ENCODE measurements at places on chromosomes 4 and X.

- peak; percentile 6 for DNase-seq
Measured at GRCh38 chrX:111671668-111672067, 9.3 kb upstream of the ALG13 start.

- no peak for DNase-seq
Measured at GRCh38 chrX:30308263-30309138, 689 bp downstream of the NR0B1 start.

DNA sequence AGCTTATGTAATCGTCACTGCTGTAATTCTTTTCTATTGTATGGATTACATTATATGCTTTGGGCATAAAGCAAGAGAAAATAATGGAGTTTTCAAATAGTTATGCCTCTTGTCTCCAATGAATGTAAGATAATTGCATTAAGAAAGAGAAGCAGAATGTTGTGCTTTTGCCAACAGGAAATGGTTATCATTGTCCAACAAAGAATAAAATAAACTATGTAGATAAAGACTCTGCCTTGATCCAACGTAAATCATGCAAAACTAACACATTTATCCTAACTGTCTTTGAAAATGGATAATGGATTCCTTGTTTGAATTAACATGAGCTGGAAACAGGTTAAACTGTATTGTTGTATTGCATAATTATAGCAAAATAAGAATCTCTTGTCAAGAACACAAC, 1709.0 kb downstream of the PCDH7 start:
- peak; percentile 6 for DNase-seq

- no peak for DNase-seq
Measured at GRCh38 chrX:10714531-10714930, 94.1 kb upstream of the MID1 start.

DNA sequence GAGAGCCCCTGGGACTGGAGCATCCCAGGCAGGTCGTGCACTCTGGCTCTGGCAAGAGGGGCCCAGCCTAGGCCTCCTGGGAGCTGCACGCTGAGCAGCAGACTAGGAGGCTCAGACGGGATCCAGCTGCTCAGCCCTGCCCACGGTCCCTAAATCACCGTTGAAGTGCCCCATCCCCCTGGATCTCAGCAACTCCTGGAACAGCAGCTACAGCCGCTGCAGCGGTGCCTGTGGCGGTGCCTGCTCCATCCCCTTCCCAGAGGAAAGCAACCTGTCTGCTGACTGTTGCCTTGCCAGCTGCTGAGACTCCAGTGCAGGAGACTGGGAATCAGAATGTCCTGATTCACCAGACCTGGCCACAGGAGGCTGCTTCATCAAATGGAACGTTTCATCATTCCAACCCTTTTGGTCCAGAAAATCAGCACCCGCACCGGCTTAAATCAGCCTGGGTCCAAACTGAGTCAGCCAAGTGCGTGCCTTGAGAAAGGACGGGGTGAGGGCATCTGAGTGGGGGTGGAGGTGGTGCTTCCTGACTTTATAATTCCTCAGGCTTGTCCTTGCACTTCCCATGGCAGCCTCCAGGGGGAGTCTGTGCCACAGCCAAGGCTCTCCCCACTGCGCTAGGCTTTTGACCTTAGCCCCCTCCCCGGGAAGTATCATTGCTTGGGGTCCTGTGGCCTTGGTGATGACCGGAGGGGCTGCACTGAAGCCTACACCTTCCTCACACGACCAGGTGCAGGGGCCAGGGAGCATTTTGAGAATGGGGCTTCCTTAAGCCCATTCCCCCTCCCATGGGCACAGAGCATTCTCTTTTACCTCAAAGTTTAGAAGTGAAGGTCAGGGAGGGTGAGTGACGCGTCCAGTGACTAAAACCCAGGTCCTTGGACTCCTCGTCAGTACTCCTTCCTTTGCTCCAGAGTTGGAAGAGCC, 6.5 kb downstream of the ZNF185 start:
- peak; percentile 36 for DNase-seq

DNA sequence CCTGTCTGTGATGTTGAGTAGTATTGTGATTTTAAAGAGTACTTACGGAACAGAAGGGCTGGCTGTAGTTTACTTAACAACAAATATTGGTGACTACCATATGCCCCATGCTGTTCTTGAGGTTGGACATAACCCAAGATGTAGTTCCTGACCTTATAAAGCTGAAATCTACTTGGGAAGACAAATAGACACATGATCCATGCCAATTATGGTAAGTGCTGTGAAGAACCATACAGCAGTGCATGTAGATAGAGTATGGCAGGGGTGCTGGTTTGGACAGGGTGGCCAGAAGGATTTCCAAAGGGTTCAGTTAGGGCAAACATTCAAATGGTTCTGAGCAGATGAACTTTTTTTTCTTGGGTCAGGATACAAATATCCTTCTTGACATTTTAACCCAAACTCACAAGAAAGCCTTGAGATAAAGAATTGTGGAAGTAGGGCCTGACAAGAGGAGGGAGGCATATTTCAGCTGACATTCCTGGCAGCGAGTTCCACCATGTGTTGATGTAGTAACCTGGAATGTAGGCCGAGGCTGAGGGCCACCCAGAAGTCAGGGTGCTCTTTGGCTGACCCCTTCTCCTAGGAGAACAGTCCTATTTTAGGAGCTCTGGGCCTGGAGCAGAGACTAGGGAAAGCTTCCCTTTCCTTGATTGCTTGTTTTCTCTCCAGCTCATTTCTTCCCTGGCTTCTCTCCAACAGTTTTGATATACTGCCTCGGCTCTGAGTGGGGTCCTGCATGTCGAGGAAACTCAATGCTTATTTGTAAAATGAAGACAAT, 74.2 kb downstream of the FREM3 start:
- DNase-seq = peak; percentile 48

DNA sequence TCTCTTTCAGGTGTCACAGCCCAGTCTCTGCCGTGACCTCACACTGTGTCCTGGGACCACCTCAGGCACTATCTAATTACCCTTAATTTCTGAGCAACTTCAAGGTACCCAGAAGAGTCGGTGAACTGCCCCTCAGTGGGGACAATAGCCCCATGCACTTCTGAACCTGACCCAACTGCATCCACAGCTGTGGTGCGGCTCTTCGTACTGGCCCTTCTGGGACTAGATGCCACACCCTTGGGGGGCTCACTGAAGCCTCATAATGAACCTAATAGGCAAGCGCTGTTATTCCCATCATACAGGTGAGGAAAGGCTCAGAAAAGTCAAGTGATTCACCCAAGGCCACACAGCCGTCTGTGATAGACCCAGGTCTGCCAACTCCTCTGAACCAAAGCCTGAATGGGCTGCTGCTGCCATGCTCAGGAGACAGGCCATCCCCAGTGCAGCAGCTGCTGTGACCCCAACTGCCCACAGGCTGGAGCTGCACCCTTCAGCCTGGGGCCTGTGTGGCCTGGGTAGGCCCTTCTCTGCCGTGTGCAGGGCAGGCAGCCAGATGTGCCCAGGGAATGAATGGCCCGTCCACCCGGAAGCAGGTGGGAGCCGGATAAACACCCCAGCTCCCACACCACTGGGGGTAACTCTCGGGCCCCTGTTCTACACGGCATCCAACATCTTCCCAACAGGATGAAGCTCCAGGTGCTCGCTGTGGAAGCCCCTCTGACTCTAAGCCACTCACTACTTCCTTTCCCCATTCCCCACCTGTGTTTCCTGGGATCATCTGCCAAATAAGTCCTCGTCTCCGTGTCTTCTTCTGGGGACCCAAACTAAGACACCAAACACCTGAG, 35.9 kb downstream of the HMX1 start:
- no peak for DNase-seq

- no peak for DNase-seq
Measured at GRCh38 chr4:26842911-26843310, 17.7 kb upstream of the STIM2 start.

DNA sequence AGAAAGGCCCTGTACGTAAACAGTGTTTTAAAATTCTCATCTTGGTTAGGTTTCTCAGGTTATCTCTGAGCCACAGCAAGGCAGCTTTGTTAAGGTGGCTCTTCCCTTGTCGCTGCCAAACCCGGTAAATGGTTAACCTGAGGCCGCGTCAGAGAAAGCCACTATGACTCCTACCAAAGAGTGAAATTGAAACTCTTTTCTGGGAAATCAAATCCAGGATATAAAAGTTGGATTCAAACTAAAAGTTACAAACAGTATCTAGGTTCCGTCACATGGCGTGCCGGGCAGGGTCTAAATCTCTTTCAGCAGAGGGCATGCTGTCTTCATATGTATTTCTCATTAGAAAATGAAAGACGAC, 433 bp downstream of the MMAA start:
- DNase-seq = peak; percentile 48

GRCh38 chr4:110994781-110995180, 371.9 kb upstream of the PITX2 start:
- DNase-seq = no peak

GRCh38 chr4:61896634-61897033, 696.5 kb downstream of the ADGRL3 start:
- DNase-seq = no peak
